Activated CD4-positive, alpha-beta T cell treated with anti-CD3 and anti-CD28 coated beads for 1 hour (primary cell): ENCODE measurements at places on chromosomes 2 and 18.

GRCh38 chr18:9796011-9796410 lies 87.9 kb downstream of the RAB31 start:
- DNase-seq = no peak

GRCh38 chr2:147149575-147150240 lies 695.1 kb upstream of the ACVR2A start:
- no peak for DNase-seq

DNA sequence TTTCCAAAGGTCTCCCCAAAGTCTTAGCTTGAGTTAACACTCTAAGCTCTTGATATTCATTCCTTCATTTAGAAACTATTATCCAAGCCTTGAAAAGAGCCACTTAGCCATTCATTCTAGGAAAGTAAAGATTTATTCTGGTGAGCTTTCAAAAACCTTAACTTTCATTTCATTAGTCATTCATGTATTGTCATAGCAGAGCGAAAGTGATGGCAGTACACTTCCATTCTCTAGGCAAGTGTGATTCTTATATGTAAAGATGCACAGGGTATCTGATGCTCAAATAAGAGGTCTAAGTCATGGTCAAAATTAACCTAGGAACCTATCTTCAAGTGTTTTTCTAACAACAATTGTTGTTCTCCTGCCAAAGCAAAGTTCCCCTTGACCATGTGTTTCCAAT lies 553.0 kb upstream of the FANCL start:
- DNase-seq = no peak

- DNase-seq = no peak
Measured at GRCh38 chr18:435940-436339, 64.6 kb downstream of the COLEC12 start.

DNA sequence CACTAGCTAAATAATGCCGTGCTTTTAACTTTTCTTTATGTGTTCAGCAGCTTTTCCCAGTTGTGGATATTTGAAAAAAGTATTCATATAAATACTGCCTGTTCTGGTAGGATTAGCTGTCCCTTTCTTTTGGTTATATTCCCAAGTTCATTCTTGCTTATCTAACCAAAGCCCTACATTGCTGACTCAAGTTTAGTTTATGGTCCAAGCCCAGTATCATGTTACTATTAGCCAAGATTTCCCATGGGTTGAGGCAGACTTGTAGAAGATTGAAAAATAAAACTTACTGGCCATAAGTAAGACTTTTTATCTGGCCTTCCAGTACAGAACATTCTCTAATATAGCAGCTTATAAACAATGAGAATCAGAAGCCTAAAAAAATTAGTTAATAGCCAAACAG lies 49.7 kb upstream of the NFE2L2 start:
- DNase-seq = no peak
